NT2/D1 (cell line): ENCODE measurements at places on chromosomes 12 and 14.

DNA sequence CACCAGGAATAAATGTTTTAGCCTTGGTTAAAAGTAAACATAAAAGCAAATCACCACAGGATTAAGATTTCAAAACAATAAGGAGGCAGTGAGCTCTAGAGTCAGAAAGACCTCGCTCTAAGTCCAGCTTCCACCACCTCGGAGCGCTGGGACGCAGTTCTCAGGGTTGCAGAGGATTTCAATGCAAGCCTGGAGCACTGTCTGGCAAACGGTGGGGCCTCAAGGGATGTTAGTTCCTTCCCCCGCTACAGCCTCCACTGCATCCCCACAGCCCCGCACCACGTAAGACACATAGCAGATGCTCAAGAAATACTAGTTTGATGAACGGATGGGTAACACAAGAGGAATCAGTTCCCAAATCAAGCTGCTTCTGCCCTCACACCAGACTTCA, 39.3 kb upstream of the TMCC3 start:
- no peak for DNase-seq

GRCh38 chr14:24397639-24398292, 1.0 kb upstream of the NYNRIN start:
- DNase-seq, result no peak

DNA sequence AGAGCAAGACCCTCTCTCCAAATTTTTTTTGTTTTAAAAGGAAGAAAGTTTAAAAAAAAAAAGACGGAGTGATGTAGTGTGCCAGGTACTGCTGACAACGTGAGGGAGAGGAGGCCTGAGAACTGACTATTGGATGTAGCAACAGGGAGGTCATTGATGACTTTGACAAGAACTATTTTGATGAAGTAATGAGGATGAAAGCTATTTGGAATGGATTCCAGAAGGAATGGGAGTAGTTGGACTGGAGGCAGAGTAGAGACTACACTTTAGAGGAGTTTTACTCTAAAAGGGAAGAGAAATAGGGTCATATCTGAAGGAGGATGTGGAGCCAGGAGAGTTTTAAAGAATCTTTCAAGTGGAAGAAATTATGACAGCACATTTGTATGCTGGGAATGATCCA, 27.8 kb upstream of the SLC38A2 start:
- DNase-seq, result no peak

GRCh38 chr14:72057701-72058285, 125.6 kb downstream of the RGS6 start:
- no peak for DNase-seq

- no peak for DNase-seq
Measured at GRCh38 chr12:76032043-76032981, 736 bp upstream of the PHLDA1 start.

DNA sequence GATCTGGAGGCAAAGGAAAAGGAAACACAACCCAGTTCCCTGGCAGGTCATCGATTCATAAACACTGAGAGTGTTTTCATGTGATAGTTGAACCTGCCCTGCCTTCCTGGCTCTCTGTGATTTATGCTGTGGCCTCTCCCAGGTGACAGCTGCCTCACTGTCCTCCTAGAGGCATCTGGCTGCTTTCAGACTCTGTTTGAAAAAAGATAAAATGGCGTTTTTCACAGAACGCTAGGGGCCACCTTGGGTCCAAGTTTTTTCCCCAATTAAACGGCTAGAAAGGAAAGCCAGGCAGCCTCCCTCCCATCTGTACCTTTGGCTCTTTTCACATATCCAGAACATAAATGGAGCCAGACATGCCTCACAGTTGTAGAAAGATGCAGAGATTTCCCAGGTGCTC, 252.6 kb upstream of the CCDC196 start:
- no peak for DNase-seq

DNA sequence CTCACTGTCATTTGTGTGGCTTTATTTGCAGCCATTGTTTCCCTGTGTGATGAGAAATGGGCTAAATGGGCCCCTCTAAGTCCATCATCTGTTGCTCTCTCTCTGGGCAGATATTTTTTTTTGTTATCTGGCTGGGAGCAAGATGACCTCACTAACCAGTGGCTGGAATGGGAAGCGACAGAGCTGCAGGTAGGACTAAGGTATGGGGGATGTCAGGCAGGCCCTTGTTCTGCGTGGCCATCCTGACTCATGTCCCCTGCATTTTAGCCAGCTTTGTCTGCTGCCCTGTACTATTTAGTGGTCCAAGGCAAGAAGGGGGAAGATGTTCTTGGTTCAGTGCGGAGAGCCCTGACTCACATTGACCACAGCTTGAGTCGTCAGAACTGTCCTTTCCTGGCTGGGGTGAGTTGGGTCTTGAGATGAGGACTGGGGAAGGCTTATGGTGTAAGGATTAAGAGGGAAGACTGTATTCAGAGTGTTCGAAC, 1.3 kb downstream of the MARS1 start:
- DNase-seq, result no peak

DNA sequence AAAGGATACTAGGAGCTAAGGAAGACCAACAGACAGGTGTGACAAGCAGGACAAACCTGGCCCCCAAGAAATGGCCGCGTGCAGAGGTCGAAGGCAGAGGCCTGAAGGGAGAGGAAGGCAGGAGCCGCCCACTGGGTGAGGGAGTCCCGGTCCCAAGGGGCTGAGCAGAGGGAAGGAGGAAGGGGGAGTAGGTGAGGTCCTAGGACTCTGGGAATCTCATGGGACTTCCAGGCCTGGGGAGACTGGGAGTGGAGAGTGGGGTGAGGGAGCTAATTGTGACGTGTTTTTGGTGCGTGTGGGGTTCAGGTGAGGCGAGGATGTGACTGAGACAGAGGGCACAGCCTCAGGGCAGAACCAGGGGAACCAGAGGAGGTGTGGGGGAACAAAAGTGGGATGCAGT, 11.7 kb upstream of the FLVCR2 start:
- DNase-seq, result no peak

DNA sequence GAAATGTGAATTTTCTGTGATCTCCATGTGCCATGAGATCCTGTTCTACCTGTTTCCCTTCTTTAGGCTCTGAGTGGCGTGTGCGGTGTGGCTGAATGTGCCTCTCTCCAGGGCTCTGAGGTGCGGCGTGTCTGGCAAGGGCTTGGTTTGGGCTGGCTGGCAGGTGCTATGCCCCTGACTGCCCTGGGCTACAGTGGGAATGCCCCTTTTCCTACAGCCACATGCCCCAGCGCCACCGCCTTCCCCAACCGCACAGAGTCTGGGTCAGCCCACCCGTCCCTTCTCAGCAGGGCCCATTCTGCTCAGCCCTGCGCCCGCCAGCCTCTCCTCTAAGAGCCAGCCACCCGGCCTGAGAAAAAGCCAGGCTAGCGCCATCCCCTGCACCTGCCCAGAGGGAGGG, 24.7 kb downstream of the BTBD6 start:
- DNase-seq, result no peak

GRCh38 chr14:50607761-50608160, 47.8 kb downstream of the ATL1 start:
- DNase-seq, result no peak

DNA sequence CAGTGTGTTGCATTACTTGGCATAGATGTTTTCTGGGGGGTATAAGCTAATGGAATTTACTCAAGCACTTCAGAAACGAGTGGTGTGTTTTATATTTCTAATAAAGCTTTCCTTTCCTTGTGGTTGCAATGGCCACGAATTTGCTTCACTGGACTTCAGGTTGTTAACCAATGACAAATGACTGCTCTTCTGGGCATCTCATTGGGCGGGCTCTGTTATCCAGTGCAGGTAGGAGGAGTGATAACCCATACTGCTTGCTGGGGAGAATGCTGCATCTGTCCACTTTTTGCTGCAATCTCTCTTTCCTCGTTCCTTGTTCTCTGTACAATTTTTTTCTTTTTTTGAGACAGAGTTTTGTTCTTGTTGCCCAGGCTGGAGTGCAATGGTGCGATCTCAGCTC, 80.0 kb upstream of the RPH3A start:
- no peak for DNase-seq

DNA sequence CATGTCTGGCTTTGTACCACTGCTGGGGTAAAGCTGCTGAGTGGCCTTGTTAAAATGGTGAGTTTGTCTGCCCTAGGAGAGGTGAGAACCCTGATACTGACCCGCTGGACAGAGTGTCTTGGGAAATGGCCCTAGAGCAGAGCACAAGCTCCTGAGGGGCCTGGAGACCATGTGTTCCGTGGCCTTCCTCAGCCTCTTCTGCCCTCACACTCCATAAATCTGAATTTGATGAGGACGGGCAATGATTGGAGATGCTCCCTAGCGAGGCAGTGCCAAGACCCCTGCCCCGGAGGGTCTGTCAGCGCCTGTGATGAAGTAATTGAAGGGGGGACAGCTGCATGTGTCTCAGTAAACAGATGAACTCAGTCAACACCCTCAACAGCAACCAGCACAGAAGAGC, 54.1 kb downstream of the KCNA5 start:
- no peak for DNase-seq
